ENCODE measurements at places on chromosomes 11 and 22.

DNA sequence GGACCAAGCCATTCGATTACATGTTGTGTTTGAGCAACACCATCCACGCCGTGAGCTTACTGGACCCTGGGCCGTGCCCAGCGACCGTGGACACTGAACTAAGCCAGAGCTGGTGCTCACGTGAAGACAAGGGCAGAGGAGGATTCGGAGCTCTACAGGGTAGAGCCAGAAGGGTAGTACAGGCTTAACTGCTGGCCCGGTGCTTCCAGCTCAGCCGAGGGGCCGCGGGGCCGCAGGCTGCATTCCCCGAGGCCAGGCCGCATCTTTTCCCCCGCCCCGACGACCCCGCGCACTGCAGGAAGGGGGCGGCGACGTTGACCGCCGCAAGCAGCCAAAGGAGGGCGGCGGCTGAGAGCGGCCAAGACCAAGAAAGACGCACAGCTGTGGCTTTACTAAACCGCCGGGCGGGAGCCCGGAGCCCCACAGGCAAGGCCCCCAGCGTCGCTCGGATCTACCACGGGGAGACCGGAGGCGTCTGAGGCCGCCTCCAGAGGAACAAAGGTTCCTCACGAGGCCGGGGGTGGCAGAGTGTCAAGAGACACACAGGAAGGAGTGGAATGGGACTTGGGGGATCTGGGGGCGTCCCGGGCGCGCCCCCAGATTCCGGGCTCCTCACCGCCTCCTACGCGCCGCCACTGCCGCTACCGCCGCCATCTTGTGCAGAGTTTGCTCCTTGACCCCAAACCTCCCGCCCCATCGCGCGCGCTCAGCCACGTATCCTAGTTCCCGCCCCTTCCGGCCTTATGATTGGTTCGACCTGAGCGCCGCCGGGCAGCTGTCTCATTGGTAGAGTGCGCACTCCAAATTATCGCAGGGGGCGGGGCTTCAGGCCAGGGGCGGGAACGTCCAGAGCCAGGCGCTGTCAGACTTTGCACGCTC, at the start of gene GANAB:
GANAB (minus strand) TSS at position 668 of the 879 bp plus-strand sequence; CDS start at position 654, 14 bp downstream.
- peak; percentile 98 for DNase-seq

GRCh38 chr11:134046681-134047449, 22.0 kb upstream of the JAM3 start:
- no peak for DNase-seq

GRCh38 chr11:128551611-128552335, 35.6 kb downstream of the ETS1 start:
- DNase-seq = no peak

DNA sequence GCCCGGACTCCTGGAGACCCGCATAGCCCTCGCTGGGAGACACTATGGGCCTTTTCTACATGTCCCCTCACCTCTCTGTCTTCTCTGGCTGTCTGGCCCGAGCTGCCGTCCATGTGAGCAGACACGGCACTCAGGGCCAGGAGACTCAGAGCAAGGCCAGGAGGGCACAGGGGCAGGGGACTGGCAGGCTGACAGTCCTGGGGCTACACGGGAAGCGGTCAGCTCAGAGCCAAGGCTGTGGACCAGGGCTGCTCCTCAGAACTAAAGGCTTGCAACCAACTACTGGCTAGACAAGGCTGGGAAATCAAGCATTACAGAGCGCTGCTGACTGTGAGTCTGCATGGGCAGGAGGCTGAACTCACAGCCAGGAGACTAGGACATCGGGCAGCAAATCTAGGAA, 56.1 kb upstream of the CDON start:
- DNase-seq = no peak

- DNase-seq = no peak
Observed at GRCh38 chr22:17098379-17098819, 13.6 kb downstream of the IL17RA start.

DNA sequence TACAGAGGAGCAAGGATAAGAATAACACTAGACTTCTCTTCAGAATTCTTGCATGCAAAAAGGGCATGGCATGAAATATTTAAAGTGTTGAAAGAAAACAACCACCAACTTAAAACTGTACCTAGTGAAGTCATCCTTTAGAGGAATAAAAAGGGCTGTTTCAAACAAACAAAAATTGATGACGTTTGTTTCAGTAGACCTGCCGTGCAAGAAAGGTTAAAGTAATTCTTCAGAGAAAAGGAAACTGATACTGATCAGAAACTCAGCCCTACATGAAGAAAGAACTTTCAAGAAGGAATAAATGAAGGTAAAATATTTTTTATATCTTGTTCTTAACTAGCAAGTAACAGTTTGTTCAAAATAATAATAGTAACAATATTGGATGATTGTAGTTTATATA, 27.5 kb downstream of the MRGPRX2 start:
- DNase-seq = no peak
